Stimulated activated CD4-positive, alpha-beta T cell treated with anti-CD3 and anti-CD28 coated beads, Interleukin-4, amount 100 ng/mL, for 48 hours (primary cell): ENCODE measurements at places on chromosomes 3 and 15.

- DNase-seq, result no peak
Observed at GRCh38 chr3:49157289-49157688, 8.8 kb downstream of the CCDC71 start.

DNA sequence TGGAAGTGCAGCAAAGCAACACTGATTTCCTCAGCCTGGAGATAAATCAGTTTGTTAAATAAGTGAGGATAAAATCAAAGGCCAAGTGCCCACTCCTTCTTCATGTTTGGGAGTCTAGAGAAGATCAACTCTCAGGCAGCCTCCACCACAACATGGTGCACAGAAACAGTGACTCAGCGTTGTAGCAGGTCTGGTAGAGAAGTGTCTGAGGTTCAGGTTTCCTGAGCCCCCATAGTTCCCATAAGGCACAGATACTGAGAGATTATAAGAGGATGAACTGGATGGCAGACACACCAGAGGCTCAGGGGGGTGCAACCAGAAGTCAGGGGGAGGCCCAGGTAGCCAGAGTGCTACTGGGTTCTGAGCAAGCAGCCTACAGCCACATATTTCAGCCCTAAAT, 166.7 kb downstream of the FRMD5 start:
- no peak for DNase-seq

DNA sequence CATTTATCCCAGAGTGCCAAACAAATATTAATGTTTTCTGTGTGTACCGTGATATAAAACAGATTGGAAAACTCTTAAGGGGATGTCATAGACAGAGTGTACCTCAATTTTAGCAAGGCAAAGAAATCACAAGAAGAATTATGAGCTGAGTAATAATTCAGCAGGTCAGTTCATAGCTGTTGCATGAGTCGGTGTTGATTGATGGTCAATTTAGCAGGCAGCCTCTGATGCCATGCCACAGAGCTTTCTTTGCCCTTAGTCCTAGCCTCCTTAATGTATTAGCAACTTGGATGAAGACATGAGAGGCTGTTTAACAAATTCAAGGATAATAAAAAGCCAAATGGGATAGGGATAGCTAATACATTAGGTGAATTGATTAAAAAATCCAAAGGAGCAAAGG, 6.8 kb downstream of the SLC35A5 start:
- no peak for DNase-seq

DNA sequence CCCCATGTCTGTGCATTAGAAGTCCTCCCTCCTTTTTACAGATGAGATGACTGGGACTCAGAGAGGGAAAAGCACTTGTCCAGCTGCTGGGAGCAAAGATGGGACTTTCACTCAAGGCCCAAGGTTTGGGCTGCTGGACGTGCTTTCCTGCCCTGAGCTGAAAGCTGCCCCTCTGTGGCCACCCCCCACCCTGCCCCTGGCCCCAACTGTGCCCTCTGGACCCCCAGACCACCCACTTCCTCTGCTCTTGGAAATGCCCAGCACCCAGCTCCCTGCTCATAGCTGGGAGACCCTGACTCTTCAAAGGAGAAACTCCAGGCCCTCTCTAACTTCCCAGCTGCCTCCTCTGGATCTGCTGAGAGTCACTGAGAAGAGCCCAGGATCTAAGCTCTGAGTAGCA, 20.7 kb downstream of the GRIP2 start:
- no peak for DNase-seq

DNA sequence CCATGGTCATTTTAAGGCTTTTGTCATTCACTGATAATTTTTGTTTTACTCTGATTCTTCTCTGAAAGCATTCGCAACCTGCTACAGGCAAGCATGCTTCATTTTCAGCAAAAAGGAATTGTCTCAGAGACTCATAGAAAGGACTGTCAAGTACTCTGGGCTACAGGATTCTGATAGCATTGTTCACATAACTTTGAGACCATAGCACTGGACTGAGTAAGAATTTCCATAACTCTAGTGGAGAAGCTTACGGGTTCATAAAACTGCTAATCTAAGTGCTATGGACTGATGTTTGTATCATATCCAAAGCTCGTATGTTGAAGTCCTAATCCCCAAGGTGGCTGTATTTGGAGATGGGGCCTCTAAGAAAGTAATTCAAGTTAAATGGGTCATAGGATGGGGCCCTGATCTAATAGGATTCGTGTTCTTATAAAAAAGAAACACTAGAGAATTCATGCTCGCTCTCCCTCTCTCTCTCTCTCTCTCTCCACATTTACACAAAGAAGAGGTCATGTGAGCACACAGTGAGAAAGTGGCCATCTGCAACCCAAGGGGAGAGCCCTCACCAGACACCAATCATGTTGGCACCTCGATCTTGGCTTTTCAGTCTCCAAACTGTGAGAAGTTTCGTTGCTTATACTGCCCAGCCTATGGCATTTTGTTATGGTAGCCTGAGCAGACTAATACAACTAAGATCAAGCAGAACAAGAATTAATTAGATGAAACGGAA, 60.4 kb downstream of the CRYGS start:
- no peak for DNase-seq

- no peak for DNase-seq
Observed at GRCh38 chr3:72542781-72543180, 305.5 kb downstream of the SHQ1 start.

DNA sequence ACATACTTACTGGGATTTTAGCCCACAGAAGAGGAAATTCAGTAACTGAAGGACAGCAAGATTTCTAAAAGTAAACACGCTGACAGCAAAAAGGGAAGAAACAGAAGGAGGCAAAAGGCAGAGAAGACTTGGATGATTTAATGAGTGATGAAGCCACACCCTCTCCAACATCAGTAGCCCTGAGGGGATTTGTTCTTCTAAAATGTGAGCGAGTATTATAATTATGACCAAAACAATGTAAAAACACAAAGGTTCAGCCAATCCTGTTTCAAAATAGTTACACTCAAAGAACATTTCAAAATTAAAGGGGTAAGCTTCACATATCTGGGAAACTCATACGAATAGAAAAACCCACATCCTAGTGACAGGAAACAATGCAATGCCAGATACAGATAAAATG, 25.0 kb downstream of the MCCC1 start:
- no peak for DNase-seq

- no peak for DNase-seq
Observed at GRCh38 chr3:143783851-143784370, 64.4 kb downstream of the SLC9A9 start.

DNA sequence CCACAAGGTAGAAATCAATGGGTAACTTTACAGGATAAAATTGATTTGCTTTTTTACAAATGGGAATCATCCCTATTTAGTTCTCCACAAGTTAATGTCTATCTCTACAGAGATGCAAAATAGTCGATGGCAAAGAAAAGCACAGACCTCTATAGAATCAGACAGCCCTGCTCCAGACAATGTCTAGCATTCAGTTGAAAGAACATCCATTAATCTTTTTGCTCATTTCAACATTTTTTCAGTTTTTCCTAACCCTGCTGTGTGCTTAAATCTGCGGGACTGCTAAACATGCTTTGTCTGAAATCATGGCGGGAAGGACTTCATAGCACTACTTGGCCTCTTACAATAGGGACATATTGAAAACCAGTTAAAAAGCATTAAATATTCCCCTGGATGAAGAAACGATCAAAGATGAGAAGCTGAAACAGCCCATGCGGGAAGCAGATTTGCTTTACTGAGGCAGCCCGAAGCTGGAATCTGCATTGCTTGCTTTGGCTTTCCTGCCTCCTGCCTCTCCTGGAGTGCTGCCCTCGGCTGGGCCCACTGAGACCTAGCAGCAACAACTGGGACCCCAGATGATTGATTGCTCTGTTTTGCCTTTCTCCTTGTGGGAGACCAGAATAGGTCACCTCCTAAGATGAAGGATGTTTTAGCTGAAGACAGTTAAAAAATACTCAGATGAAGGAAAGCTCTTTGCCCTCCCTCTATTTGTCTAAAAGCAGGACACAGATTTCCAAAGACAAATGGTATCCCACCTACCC, 38.5 kb upstream of the RASGRP1 start:
- DNase-seq, result no peak

DNA sequence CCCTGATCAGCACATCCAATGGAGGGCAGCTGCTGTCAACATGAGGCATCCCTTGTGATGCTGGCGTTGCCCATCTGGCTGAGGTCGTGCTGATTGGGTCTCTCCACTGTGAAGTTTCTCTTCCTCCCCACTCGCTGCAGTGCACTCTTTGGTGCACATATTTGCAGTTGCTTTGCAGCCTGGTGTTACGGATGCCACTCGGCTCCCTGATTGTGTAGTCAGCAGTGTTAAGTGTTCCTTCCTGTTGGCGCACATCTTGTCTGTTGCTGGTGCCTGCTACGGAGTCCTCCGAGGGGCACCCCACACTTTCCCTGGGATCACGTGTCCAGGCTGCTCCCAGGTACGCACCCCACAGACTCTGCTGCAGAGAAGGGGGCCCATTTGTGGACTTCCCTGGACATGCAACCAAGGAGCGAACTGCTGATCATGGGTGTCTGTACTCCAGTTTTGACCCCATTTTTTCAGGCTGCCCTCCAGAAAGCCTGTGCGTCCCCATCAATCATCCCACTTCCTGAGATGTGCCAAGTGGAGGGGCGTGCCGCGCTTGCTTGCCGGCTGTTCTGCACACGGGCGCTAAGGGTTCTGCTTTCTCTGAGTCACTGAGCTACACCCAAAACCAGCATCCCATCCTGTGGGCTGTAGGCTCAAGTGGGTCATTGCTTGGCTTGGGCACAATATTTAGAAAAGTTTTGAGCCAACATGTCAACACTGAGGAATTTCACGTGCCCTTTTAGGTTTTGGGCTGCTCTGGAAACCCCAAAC, 98.6 kb downstream of the FBLN2 start:
- DNase-seq, result no peak
